NCI-H2029 treated with DMSO at 0.1 percent for 48 hours (cell line): ENCODE measurements at places on chromosomes 3 and 15.

DNA sequence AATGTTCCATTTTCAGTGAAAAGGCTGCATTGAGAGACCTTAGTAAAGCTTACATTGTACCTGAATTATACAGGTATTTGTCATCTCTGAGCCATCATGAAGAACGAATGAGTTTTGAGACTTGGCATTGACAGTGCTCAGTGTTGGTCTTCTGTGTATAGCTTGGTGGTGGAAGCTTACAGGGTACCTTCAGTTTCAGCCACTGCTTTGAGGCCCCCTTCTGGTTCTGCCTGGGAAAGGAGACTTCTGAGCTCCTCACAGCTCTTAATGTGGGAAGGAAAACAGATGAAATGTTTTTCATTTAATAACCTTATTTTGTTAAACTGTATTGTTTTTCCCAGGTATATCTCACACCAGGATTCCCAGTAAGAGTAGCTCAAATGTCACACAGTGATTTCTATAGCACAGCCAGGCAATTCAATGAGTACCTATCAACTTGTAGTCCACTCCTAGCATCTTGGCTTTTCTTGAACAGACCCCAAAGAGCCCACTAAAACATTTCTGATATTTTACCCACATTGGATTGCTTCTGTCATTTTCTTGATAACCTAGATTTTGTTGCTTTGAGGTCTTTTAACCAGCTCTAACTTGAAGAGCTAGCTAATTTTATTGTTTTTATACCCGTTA, 5.6 kb downstream of the SERPINI1 start:
- no peak for DNase-seq

DNA sequence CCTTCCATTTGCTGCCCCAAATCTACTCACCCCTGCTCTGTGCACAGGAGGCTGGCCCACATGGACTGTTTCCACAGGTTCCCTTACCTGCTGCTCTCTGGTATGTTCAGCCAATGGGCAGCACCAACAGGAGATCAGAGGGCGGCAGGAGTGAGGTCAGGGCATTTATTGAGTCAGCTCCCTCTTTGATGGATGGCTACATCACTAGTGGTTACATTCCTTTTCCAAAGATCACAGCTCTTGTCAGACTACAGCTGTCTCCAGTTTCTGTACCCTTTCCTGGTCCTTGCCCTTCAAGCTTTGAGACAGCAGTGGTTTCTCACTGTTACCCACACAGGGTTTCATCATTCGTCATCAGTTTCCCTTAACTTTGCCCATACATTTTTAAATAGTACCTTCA, 325.1 kb downstream of the SUCLG2 start:
- DNase-seq, result no peak

DNA sequence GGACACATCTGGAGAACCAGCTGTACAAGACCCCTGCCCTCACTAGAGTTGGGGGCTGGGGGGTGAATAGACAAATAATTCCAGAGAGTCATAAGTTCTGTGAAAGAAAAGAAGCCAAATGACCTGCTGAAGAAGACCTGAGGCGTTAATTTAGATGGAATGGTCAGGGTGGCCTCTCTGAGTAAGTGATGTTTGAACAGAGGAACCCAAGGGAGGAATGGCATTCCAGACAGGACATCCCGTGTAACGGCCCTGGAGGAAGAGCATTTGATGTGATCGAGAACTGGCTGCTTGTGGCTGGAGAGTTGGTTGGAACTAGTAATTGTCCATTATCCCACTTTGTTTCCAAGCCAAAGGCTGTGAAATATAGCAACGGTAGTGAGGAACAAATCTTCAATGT, 1.7 kb downstream of the NR2C2 start:
- no peak for DNase-seq

- no peak for DNase-seq
Observed at GRCh38 chr3:90092994-90093393, 985.6 kb downstream of the EPHA3 start.

- no peak for DNase-seq
Observed at GRCh38 chr15:36484038-36484778, 95.2 kb upstream of the CDIN1 start.

- DNase-seq, result no peak
Observed at GRCh38 chr15:63772520-63772919, 61.2 kb downstream of the HERC1 start.

- no peak for DNase-seq
Observed at GRCh38 chr3:160784853-160785252, 28.8 kb downstream of the PPM1L start.

DNA sequence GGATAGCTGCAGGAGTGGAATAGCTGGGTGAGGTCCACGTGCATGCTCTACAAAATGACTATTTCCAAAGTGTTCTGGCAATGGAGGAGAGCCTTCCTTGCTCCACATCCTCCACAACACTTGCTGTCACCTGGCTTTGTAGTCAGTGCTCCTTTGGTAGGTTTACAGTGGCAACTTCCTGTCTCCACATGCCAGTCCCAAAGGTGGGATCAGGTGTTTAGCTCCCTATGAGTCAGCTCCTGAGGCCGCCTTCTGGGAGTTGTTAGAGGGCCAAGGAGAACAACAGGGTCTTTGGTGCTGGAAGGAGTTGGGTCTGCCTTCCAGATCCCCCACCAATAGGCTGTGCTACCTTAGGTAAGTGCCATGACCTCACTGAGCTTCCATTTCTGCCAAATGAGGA, 15.3 kb upstream of the LIMD1 start:
- no peak for DNase-seq

- no peak for DNase-seq
Observed at GRCh38 chr15:70048578-70049514, 48.9 kb downstream of the TLE3 start.

GRCh38 chr15:73573037-73573436, 60.2 kb downstream of the NPTN start:
- DNase-seq, result no peak

GRCh38 chr15:79050341-79050740, 40.2 kb downstream of the RASGRF1 start:
- no peak for DNase-seq

- DNase-seq, result no peak
Observed at GRCh38 chr15:69299943-69300588, 1.4 kb downstream of the PAQR5 start.

DNA sequence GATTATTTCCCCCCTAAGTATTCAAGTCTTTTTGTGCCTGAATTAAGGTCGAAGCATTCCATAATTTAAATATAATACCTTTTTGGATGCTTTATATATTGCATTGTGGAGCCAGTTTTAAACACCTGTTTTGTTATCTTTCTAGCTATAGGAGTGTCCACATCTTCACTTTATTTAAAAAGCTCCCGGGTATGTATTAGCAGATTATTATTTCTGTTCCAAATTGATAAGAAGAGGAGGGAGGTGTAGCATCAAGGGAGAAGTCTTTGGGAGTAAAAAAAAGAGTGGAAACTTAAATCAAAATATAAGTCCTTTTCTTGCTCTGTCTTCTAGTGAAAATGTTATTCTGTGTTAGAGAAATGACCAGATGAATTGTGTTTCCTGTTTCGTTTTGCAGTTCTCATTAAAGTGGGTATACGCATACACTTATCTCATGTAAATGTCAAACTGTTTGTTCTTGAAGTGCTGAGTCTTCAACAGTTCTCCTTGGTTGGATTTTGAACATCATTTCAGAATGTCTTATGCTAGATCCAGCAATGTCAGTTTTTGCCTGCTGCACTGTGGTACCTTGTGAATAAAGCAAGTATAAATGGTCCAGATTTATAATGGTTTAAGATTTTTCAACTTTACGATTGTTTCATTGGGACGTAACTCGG, 105.8 kb downstream of the FNDC3B start:
- DNase-seq, result no peak

DNA sequence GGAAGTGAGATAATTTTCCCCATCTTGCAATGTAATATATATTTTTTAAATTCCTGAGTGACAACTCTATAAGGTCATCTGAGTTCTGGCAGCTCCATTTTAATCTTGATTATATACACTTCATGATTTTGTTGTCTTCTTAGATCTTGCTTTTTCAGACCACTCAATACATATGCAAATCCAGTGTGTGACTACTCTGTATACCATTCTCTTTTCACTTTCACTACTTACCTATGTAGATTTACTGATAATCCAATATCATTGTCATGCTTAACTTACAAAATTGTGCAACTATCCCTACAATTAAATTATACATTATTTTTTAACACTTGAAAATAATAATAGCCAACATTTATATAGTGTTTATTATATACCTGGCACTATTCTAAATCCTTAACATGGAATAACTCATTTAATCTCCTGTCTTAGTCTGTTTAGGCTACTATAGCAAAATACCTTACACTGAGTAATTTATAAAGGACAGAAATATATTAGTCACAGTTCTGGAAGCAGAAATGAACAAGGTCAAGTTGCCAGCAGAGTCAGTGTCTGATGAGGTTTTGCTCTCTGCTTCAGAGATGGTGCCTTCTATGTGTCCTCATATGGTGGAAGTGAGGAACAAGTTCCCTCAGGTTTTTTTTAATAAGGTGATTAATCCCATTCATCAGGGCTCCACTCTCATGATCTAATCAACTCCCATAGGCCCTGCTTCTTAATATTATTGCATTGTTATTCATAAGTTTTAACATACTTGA, 338.5 kb downstream of the TUSC7 start:
- DNase-seq, result no peak

DNA sequence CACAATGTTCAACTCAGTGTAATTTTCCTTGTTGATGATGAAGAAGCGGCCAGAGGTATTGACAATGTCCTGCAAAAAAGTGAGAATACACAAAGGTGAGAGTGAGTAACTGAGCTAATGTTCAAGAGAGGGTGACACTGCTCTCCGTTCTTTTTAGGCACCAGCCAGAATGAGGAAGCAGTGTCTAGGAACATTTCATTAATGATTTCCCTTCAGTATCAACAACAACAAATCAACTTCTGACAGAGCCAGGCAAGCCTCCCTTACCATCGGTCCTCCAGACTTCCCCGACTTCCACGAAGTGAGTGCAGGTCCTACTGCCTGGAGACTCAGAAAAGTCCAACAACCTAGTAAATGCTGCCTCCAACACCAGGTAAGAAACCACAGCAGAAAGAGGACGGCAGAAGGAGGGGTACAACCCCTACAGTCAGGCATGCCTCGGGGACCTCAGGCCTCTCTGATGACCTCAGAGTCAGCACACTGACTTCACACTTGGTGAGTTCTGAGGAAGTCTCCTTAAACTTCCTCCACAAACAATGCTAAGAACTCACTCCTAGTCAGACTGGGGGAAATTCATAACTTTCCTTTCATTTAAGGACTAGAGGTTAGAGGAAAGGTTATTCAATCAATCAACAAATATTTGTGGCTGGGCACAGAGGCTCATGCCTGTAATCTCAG, 62.7 kb downstream of the NPTN start:
- no peak for DNase-seq

DNA sequence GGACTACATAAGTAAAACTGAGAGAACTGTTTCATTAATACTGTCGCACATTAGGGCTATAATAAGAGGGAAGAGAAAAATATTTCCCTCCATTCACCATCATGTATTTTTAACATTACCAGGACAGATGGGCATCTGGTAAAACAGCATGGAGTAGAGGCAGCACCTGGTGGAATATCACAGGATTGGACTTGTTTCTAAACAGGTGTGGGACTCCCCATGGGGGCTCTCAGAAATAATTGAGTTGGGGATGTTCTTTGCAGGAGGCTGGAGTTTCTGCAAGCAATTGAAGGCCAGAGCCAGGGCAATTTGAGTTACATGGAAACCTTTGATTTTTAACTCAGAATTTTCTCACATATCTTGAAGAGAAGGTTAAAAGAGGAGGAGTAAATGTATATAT, 8.4 kb upstream of the MINDY2 start:
- no peak for DNase-seq

DNA sequence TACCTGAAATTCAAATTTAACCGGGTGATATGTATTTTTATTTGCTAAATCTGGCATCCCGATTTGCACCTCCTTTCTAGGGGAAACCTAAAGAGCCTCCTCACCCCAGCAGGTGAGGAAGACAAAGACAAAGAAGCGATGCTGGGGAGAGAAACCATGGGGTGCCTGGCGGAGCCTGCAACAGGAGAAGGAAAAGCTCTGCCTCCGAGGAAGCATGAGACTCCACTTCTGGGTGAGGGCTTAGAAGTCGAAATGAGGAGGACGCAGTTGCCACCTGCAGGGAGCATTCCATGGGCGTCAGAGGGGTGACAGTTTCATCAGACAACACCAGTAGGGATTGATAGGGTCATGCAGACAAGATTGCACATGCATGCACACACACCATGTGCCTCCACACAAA, 30.5 kb upstream of the LYZL4 start:
- no peak for DNase-seq

GRCh38 chr3:10196389-10197052, 31.8 kb downstream of the IRAK2 start:
- no peak for DNase-seq

GRCh38 chr3:121624147-121624899, 31.1 kb downstream of the FBXO40 start:
- no peak for DNase-seq

DNA sequence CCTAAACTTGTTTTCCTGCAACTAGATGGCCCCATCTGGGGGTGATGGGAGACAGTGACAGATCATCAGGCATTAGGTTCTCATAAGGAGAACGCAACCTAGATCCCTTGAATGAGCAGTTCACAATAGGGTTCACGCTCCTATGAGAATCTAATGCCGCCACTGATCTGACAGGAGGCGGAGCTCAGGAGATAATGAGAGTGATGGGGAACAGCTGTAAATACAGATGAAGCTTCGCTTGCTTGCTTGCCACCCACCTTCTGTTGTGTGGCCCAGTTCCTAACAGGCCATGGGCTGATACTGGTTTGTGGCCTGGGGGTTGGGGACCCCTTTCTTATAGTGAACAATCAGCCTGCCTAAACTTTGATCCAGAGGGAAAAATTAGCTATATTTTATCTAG, 15.2 kb upstream of the C3orf49 start:
- no peak for DNase-seq

DNA sequence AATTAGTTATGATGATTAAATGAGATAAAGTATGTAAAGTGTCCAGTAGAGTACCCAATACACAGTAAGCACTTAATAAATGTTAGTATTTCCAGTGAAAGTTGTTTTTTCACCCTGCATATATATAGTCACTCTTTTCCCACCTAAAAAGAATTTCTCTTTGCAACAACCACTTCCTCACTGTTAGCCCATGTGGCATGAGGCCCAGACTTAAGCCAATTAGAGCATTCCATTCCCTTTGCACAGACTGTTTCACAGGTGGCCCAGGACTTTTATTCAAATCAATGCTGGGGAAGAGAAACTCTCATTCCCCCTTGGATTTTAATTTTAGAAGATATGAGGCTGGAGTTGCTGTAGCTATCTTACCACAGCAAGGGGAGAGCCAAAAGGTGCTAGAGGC, 3.7 kb downstream of the IFT80 start:
- DNase-seq, result no peak

GRCh38 chr3:29176501-29176900, 104.4 kb upstream of the RBMS3 start:
- peak; percentile 98 for DNase-seq

- DNase-seq, result no peak
Observed at GRCh38 chr15:94972314-94972713, 741.0 kb downstream of the MCTP2 start.
